ENCODE measurements at places on chromosomes 4 and X. TPM values are rescaled to one million over a fixed set of nuclear protein-coding genes. Genes with fewer than 3 reads are reported as not detected.
A peak's percentile ranks its signal among the peaks of the same experiment; 100 is the strongest.

Gene BCORL1
- total RNA-seq = 2.2 TPM

Gene KLHL13
- total RNA-seq = 10.9 TPM

Gene GAGE12J
- total RNA-seq = not detected

Gene GPRASP2
- total RNA-seq = 22.4 TPM

Gene STATH
- total RNA-seq = not detected

Gene RADX
- 2.8 TPM for total RNA-seq

Gene TEX13B
- total RNA-seq = not detected

Gene CT45A10
- total RNA-seq = not detected

DNA sequence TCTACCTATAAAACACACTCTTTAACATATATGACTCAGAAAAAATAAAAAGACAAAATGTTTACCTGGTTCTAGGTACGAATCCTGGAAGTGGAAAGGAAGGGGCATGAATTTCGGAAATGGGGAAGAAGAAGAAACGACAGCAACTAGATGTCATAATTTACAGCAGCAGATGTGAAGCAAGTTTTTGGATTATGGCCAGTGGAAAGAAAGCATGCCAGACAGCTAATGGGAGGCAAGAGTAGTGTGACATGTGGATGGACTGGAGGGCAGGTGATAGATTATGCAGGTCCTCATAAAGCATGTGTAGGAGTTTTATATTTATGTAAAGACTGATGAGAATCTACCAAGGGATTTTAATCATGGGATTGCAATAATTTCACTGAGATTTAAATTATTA lies 279.0 kb upstream of the TACR3 start:
- no peak for DNase-seq

DNA sequence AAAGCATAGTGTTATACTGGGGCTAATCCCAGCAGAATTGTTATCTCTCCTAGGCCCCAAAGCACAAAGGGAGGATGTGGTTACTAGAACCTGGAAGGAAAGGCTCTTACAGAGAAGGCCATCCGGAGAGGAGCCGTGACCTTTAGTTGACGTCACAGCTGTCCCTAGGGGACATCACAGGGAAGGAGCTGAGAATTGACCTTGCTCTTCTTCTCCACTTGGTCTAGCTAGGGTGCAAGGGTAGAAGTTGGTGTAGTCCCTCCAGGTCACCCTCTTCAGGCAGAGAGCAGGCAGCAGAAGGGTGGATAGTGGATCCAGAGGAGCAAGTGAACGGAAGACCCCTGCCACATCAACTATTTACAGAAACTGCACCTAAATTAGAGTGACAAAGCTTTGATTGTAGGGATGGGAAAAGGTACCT lies 22.8 kb upstream of the FGF2 start:
- no peak for DNase-seq

DNA sequence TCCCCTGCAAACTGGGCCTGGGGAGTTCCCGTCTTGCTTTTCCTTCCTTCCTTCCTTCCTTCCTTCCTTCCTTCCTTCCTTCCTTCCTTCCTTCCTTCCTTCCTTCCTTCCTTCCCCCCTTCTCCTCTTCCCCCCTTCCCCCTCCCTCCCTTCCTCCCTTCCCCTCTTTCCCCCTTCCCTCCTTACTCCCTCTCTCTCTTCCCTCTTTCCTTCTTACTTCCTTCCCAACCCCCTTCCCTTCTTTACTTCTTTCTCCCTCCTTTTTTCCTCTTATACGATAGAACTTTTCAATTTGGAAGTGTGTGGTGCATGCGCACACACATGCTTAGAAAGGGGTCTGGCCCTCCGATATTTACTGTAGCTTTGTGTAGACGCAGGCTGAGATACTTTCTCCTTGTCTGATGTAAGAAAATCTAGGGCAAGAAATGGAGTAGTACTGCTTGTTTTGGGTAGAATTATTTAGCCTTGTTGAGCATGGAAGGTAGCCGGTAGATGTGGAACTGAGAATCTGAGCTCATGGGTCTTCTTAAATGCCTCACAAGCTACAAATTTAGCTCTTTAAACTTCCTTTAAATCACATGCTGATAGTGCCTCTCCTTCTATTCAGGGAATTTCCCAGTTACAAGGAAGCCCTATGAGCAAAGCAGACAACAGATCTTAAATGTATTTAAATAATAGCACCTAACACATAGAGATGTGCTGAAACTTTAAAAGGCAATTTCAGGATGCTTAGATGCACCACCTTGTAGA lies 189.6 kb downstream of the GPAT3 start:
- no peak for DNase-seq

DNA sequence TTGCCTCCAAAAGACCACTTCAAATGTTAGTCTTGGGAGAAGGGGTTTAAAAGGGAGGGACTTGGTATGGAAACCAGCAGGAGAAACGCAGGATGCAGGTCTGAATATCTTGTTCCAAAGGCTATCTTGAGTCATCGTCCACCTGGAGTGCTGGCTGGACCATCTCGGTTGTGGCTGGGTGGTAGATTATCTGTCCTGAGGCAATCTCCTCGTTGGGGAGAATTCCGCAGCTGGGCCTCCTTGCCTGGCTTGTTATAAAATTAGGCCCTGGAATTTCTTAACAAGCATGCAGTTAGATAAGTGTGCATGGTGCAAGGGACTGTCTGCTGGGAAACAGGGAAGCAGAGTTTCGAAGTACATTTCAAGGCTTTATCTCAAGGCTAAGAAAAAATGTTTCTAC lies 2045.7 kb upstream of the TENM3 start:
- peak; percentile 8 for DNase-seq

GRCh38 chr4:100547541-100548199 lies 29.8 kb upstream of the EMCN start:
- peak; percentile 82 for DNase-seq

GRCh38 chrX:137916090-137916746 lies 350.3 kb downstream of the ZIC3 start:
- DNase-seq = peak; percentile 1

DNA sequence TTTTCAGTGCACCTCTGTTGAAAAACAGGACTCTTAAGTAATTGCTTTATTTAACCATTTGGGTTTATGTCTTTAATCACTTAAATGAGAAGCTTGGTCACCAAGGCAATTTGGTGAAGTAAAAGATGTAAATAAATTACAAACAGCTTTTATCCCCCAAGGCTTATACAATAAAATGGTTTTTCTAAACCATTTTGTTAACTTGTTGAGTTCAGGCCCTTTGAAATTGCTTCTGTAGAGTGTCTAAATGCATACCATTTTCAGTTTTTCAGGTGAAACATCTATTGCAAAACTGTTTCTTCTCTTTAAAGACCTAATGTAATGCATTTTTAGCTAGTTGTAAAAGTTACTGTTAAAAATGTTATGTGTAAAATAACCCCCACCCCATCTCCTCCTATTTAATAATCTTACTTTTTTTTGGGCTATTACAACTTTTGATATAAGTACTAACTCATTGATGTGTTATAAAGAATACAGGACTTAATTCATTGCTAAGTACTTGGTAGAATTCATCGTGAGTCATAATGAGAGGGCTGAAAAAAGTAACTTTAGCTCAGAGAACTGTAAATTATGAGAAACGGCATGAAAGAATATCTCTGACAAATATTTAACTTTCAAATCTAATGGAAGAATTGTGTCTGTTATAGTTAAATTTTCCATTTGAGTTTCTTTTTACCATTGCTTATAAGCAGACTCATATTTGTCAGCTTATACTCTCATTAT lies 4.5 kb downstream of the RAPGEF2 start:
- DNase-seq = no peak

GRCh38 chr4:110483516-110483915 lies 7.6 kb downstream of the ENPEP start:
- no peak for DNase-seq

- DNase-seq = peak; percentile 42
These were observed at the start of gene KLHL34 for GRCh38 chrX:21658152-21658737. KLHL34 (minus strand) TSS chrX:21658330; CDS start chrX:21657788, 542 bp downstream.

GRCh38 chrX:84830836-84831235 lies 172.8 kb upstream of the APOOL start:
- DNase-seq = no peak

DNA sequence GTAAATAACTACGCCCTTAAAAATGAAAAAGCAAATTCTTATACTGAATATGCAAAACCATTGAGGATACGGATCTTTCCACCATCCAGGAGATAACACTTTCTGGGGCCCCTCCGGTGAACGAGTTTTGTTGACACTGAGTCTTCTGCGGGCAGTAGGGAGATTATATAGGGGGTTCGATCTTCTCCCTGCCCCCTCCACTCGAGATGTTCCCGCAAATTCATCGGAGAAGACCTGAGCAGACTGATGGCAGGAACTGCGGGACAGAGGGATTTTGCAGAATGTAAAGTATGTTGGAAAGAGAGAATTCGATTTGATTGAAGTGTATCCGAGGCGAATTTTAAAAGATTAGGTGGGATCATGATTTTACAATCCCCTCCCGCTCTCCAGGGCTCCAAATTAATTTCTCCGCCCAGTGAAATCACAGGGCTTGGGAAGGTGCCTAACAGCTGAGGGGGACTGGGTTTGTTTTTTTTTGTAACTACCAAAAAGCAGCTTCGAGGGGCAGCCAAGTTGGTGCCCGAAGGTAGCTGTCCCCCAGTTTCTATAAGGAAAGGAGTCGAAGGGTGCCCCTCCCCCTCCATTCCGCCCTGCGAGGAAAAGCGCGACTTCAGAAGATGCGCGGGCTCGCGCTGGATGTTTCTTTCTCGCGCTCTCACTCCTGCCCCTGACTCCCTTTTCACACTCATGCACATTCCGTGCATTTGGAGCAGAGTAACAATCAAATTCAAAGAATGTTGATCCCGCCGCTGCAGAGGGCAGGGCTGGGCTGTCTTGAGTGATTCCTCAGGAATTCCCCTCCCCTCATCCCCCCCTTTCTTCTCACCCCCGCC lies 1.2 kb downstream of the TMEM255A start:
- peak; percentile 49 for DNase-seq

GRCh38 chrX:27883468-27884092 lies 75.8 kb downstream of the MAGEB10 start:
- peak; percentile 43 for DNase-seq

- no peak for DNase-seq
These were observed 4.1 kb upstream of the RS1 start for GRCh38 chrX:18676050-18676449.

DNA sequence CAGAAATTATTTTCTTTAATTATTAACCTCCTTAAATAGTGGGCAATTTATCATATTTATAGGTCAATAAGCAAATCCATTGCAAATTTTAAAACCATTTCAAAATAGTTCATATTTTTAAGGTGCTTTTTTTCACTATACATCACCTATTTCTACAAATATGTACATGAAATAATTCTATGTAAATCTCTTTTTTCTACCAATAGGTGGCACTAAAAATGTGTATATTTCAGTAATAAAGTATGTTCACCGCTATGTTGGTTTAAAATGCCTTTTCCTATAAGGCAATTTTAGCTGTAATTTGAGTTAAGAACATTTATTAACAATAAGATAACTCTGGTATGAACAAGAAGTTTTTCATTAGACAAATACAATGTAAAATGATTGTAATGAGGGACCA lies 672.2 kb downstream of the KCTD8 start:
- peak; percentile 6 for DNase-seq

DNA sequence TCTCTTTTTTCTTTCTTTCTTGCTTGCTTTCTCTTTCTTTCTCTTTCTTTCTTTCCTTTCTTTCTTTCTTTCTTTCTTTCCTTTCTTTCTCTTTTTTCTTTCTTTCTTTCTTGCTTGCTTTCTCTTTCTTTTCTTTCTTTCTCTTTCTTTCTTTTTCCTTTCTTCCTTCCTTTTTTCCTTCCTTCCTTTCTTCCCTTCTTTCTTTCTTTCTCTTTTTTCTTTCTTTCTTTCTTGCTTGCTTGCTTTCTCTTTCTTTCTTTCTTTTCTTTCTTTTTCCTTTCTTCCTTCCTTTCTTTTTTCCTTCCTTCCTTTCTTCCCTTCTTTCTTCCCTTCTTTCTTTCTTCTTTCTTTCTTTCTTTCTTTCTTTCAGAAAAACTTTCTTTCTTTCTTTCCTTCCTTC lies 108.1 kb upstream of the SHOX start:
- DNase-seq = no peak

DNA sequence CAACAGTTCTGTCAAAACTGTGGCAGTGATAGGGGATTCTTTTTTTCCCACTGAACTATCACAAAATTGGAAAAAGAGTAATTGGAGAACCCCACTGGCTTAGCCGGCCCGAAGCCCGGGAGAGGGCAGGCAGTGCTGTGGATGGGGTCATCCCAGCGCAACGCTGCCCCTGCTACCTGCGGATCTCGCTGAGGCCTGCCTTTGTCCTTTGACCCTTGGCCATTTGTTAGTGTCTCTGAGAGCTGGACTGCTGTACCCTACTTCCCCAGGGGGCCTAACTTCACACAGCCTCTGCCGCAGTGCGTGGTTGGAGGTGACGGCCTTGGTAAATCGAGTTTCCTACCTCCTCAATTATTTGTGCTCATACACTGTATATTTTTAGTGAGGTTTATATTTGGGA lies 43.0 kb upstream of the MSANTD1 start:
- no peak for DNase-seq

GRCh38 chr4:149523039-149523438 lies 292.6 kb downstream of the IQCM start:
- no peak for DNase-seq

- no peak for DNase-seq
These were observed 5.4 kb downstream of the SCARB2 start for GRCh38 chr4:76208005-76208765.

GRCh38 chr4:42361456-42361855 lies 35.8 kb upstream of the SHISA3 start:
- DNase-seq = no peak

DNA sequence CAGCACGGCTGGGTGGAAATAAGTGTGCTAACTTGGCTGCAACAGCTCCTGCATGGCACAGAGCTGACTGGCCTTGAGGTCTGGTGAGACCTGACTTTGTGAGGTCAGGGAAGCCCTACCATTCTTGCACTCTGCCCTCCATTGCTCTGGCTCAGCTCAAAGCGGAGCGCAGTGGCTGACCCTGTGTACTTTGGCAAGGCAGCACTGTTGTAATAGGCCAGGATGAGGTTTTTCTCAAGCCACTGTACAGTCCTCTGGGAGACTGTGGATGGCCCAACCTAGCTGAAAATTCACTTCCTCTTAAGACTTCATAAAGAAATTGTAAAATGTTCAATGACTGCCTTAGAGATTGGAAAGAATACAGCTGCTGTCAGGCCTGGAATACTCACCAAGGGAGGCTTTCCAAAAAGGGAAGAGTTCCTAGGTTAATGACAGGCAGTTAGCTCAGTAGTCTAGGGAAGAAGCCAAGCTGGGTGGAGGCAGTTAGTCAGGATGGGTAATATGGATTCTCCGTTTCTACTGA lies 129.8 kb downstream of the GUCY2F start:
- DNase-seq = no peak

GRCh38 chr4:162392946-162393345 lies 229.1 kb upstream of the FSTL5 start:
- DNase-seq = no peak

DNA sequence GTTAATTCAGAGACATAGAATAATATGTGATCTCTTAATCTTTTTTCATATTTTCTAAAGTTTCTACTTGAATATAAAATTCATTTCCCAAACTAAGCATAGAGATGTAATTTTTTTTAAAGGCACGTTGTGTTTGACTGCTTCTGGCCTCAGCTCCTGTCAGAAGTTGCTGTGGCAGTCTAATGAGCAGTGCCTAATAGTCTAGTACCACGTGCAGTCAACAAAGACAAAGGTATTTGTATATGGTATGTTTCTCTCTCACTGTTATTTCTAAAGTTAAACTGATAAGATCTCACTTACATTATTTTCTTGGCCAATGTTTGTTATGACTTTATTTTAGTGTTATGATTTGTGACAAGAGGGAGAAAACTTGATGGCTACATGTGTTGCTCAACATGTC lies 48.6 kb upstream of the MCUB start:
- DNase-seq = no peak

GRCh38 chr4:156195914-156196313 lies 242.2 kb upstream of the CTSO start:
- no peak for DNase-seq
